Spinal cord (tissue), 10 donors: ENCODE measurements at places on chromosomes 1 and 21.

- DNase-seq = no peak
Measured at GRCh38 chr1:200732438-200732837, 6.3 kb upstream of the CAMSAP2 start.

- DNase-seq = no peak
Measured at GRCh38 chr1:210920716-210921694, 212.9 kb downstream of the KCNH1 start.

DNA sequence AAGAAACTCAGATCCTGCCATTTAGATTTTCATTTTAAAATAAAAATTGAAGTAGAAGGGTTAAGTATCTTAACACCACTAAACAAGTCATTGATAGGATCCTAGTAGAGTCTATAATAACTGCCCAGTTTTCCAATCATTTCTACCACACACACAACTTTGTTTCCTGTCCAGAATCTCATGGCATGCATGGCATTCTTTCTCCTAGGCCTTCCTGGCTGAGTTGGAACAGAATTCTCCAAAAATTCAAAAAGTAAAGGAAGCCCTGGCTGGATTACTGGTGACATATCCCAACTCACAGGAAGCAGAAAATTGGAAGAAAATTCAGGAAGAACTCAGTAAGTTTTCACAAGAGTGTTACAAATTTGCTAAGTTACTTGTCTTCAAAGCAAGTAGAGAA, 111.4 kb upstream of the BMP8A start:
- no peak for DNase-seq

DNA sequence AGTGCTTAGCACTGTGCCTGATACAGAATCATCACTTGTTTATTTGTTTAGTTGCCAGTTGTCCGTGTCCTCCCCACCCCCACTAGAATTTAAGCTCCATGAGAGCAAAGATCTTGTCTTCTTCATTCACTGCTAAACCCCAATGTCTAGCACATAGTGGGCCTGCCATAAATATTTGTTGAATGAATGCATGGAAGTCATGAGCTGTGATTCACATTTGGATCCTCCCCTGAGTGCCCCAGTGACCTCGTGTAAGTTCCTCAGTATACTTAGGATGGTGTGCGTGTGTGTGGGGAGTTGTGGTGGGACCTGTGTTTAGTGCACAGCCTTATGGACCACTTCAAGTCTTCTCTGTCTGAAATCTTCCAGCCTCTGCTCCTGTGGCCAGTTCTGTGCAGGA, 23.1 kb downstream of the IER5 start:
- DNase-seq = no peak

DNA sequence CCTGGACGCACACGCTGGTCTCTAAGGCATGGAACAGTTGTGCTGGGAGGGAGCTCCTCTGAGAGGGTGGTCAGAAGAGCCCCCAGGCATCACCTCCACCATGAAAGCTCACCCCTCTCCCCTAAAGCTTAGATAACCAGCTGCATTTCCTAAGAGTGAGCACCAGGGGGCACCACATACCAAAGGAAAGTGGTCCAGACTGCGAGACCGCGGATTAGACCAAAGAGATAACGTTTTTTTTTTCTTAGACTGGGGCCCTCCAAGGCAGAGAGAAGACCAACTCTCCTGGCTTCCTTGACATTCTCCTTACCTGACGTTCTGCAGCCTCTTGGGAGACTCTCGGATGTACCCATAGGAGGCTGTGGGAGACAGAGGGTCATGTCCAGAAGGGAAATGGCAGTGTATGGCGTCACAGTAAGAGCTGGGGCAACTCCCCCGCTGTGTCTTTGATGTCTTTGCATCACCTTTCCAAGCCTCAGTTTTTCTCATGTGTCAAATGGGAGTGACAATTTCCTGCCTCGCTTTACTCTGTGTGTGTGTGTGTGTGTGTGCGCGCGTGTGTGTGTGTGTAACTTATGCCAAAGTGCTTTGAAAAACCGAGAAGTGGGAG, 12.3 kb upstream of the IFNLR1 start:
- DNase-seq = peak; percentile 92

DNA sequence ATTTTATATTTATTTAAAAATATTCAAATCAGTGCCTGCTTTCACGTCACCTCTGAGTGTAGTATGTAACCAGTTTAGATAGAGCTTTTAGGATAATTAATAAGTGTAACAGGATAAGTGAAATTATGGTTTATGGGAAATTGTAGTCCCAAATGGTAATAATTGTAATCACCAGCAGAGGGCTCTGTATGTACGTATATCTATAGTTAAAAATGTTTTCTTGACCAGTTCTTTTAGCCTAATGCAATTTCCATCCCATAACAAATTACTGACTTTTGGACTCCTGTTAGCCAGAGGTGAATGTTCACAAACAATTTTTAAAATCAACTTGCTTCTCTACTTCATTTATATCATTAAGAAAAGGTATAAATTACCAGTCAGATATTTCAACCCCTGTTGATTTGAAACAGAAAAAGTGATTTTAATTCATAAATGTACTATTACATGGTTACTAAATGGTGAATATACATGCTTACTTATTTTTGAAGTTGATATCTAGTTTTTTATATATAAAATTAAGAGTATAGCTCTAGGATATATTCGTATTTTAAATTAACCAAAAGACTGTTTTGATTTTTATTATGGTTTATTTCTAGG, 25.3 kb downstream of the SLC30A7 start:
- DNase-seq = peak; percentile 90

- no peak for DNase-seq
Measured at GRCh38 chr21:16873176-16873575, 639.7 kb upstream of the CXADR start.

DNA sequence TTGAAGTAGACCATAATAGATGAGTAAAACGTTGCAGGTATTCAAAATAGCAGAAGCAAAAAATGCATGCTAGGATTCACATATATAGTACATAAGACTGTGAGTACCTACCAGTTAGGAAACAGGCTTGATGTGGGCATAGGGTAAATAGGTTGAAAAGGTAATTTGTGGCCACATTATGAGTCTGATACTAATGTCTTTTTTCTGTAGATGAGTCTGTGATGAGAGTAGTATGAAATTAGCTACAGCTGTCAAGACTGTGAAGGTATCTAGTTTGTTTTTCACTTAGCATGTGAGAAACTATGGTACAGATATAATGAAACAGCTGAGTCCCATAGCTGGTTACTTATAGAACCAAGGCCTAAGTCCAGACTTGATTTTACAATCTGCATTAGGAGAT, 12.4 kb upstream of the SPATA1 start:
- DNase-seq = no peak

GRCh38 chr1:54190526-54190925, 9.3 kb downstream of the CYB5RL start:
- no peak for DNase-seq

DNA sequence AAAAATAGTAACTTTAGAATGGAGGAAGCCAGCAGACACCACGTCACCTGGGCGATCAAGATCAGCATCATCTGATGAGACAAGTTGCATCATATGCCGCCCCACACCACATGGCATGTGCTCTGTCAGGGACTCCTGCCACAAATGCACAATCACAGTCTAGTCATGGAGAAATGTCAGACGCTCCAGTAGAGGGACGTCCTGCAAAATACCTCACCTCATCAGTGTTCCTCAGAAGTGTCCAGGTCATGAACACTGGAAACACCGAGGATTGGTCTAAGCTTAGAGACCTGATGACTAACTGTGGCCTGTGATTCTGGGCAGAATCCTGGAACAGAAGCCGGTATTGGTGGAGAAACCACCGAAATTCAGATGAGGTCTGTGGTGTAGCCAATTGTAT, 14.3 kb downstream of the ADARB1 start:
- no peak for DNase-seq

DNA sequence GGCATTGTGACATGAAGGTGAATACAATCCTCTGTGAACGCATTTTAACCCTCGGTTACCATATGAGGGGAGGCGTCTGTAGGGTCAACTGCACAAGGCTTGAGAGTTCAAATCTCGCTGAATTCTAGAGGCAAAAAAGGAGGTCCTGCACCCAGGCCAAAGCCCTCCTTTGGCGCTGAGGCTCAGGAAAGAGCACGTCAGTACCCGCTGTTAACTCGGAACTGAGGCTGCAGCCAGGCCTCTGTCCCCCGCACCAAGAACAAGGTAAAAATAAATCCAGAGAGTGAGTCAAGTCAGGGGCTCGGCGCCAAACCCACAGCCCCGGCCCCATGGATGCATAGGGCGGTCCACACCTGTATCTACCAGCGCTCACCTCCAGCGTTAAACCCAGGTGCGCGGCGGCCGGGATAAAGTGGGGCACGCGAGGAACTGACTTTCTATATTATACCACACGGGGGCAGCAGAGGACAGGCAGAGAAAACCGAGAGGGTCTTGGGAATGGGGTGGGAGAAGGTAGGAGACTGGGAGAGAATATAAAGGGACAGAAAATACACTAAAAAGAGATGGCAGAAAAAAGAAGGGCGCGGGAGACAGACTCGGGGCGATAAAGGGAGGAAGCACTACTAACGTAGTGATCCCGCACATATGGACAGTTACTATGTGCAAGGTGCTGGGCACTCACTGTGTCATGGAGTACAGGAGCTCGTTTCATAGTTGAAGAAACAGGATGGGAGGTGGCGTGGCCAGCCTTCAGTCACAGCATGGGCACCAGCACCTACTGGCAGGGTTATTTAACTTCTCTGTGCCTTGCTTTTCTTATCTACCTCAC, 54.9 kb downstream of the DMRTA2 start:
- peak; percentile 77 for DNase-seq

DNA sequence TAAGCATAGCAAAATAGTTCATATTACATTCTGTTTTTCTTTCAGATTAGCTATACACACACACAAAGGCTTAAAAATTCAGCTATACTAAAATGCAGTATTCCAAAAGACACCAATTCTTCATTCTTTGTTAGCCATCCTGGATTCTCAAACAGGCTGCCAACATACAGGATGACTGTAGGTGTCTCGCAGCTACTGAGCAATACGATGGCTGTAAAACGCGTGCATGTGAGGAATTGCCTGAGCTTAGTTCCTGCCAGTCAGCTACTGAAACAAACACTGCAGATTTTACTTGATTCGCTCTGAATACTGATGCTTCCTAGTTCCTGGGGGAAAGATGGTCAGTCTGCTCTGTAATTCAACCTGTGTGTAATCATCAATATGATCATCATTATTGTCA, 24.7 kb upstream of the HMGN1 start:
- no peak for DNase-seq

DNA sequence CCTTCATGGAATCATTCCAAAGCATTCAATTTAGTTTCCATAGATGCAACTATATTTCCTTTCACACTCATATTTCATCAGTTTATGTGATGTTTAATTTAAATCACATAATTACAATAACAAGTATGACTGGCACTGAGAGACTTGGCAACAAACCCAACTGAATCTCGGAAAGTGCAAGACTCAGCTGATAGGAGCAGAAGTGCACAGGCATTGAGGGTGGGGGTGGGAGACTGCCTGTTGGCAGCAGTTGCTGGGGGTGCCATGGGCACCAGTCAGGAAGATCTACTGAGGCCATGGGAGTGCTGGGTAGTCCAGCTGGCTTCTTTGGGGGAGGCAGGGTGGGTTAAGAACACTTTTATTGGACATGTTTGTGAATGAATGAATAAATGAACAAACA, 10.4 kb upstream of the HMGB4 start:
- peak; percentile 79 for DNase-seq

DNA sequence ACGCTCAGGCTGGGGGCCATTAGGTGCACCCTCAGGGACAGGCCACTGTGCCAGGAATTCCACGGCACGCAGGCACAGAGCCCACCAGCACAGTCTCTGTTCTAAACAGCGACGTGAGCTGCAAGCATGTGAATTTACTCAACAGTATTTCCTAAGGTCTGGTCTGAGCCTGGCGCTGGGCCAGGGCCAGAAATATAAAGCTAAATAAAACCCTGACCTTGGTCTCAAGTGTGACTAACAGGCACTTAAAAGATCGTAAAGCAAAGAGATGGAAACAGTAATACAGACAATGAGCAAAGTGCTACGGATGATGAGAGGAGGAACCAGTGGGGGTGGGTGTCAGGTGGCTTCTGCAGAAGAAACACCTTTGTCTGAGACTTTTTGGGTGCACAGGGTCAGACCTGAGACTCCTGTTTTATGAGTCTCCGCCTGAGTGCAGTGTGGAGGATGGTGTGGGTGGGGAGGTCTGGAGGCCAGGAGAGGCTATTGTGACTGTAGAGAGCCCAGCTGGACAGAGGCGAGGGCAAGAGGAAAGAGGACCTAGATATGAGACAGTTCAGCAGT, 53.4 kb upstream of the EDN2 start:
- DNase-seq = peak; percentile 75

- no peak for DNase-seq
Measured at GRCh38 chr1:245207056-245207638, 52.4 kb downstream of the KIF26B start.
